NCI-H187 (cell line): ENCODE measurements at places on chromosomes 12 and 14.

DNA sequence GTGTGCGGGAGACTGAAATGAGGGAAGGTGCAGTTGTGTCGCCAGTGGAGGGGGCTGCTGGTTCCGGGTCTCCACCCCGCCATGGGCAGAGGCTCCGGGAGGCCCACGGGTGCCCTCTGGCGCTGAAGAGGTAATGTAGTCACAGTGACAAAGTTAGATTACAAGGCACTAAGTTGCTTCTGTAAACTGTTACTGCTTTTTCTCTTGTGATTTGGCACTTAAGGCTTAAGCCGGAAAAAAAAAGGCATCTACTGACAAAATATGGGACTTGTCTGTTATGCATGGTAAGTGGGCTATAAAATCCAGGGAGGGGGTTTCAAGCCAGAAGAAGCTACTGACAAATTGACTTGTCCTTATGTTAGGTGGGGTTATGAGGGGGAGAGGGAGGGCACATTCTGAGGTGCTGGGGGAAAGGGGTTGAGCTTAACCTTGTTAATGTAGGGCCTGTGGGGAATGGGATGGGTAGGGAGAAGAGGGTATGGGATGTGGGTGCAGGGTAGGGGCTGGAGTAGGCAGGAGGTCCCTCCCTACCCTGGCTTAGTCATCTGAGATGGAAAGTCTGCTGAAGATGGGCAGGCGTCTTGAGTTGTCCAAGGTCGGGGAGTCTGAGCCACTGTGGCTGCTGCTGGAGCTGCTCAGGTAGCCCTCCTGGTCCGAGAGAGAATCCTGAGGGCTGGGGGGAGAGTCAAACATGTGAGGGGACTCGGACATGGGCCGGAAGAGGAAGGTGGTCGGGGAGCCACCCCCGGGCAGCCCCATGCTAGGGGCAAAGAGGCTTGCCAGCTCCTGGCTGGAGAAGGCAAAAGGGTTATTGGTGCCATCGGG, 3.7 kb downstream of the ZFP36L1 start:
- DNase-seq = no peak

DNA sequence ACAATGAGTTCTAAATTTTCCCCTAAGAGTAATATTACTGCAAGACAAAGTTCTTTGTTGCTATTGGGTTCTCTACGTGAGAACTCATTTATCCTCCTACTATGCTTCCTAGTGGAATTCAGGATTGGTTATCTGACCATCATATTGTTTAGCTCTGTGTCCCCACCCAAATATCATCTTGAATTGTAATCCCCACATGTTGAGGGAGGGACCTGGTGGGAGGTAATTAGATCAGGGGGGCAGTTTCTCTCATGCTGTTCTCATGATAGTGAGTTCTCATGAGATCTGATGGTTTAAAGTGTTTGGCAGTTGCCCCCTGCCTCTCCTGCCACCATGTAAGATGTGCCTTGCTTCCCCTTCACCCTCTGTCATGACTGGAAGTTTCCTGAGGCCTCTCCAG, 36.6 kb downstream of the GLIPR1L2 start:
- no peak for DNase-seq

- no peak for DNase-seq
Measured at GRCh38 chr12:76711241-76711640, 52.7 kb upstream of the ZDHHC17 start.

DNA sequence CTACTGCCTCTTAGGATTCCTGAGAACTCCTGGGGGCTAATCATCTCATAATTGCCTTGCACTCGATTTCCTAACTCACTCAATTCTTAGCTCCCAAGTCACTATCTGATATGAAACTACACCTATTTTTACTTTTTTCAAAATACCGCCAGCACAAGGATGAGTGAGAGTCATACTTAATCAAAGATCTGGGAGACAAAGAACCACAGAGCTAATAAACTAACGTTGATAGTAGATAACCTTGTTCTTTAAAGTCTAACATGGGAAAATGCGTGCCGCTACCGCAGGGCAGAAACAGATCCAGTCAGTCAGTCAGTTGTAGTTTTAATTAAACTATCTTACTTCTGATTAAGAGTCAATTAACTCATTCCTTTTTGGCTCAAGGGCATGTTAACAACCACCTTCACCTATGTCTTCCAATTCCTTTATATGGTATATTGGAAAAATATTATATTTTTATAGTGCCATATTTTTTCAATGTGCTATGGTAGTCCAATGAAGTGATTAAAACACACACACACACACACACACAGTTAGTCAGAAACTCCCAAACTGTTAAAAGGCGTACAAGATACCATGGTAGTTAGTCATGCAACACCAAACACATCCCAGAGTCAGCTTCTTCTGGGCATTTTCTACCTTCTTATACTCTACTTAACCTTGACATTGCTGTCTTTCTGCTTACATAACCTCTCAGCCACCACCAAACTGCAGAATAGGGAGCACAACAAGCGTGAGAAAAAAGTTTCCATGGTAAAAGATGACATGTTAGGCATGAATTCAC, 114.0 kb downstream of the KLHL28 start:
- DNase-seq = no peak

- no peak for DNase-seq
Measured at GRCh38 chr12:132284071-132284826, 45.1 kb downstream of the GALNT9 start.

GRCh38 chr12:121799842-121800693, 3.7 kb upstream of the SETD1B start:
- peak; percentile 92 for DNase-seq

DNA sequence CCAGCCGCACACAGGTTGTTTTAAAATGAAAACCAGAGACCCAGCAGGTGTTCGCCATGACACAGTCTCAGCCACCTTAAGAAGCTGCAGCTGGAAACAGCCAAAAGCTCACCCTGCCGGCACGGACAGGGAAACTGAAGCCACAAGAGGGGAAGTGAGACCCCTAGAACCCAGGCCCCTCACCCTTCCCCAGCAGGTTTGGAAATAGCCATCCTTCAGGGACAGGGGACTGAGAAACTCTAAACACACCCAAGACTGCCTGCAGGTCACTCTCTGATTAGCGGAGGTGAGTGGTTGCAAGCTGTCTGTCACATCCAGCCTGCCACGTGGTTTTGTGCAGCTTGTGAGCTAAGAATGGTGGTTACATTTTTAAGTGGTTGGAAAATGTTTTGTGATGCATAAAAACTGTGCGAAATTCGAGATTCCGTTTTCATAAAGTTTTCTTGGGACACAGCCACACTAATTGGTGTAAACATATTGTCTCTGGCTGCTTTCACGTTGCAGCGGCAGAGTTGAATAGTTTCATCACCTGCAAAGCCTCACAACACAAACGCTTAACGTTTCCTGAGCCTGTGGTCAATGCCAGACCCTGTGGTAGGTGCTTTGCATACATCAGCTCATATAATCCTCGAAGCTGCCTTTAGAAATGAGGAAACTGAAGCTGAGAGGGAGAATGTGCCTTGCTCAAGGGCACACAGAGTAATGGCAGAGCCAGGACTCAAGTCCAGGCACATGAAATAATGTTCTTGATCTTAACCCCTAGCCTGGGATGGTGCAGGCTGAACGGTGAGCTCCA, 1.7 kb upstream of the SELPLG start:
- peak; percentile 42 for DNase-seq

- DNase-seq = no peak
Measured at GRCh38 chr12:124454735-124455134, 112.7 kb downstream of the NCOR2 start.

DNA sequence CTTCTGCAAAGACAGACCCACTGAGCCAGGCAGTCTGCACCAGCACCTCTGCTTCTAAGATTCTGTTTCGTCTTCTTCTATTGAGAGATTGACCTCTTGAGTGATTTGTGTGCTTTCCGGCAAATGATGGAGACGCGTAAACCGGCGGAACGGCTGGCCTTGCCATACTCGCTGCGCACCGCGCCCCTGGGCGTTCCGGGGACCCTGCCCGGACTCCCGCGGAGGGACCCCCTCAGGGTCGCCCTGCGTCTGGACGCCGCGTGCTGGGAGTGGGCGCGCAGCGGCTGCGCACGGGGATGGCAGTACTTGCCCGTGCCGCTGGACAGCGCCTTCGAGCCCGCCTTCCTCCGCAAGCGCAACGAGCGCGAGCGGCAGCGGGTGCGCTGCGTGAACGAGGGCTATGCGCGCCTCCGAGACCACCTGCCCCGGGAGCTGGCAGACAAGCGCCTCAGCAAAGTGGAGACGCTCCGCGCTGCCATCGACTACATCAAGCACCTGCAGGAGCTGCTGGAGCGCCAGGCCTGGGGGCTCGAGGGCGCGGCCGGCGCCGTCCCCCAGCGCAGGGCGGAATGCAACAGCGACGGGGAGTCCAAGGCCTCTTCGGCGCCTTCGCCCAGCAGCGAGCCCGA, 703 bp downstream of the ASCL4 start:
- no peak for DNase-seq

GRCh38 chr12:26097046-26097878, 27.6 kb downstream of the BHLHE41 start:
- no peak for DNase-seq
